A549 treated with Mapracorat at 1 μM for 4 hours (cell line): ENCODE measurements at places on chromosomes 6 and 20. TPM values are rescaled to one million over a fixed set of nuclear protein-coding genes. Genes with fewer than 3 reads are reported as not detected.

Gene LCA5
- total RNA-seq: 0.37 to 0.85 TPM (median 0.69 TPM) in 5 replicates

Gene TSHZ2
- total RNA-seq: not detected in 5 replicates

Gene CGAS
- total RNA-seq: 3.2 to 4.8 TPM (median 4.1 TPM) in 5 replicates

Gene BTNL2
- total RNA-seq: not detected in 5 replicates

Gene PCSK2
- total RNA-seq: not detected in 5 replicates
